ENCODE measurements at places on chromosomes 3 and 15. TPM values are rescaled to one million over a fixed set of nuclear protein-coding genes. Genes with fewer than 3 reads are reported as not detected.
A peak's percentile ranks its signal among the peaks of the same experiment; 100 is the strongest.

GRCh38 chr3:171416061-171416460, 44.1 kb downstream of the TNIK start:
- H3K36me3 ChIP-seq: no peaks in the 10 kb centered on the region
- DNase-seq: no peak
- H3K4me1 ChIP-seq: peaks cover 23% of the 10 kb centered on the region
- no peak overlapping the region for H3K4me3 ChIP-seq

DNA sequence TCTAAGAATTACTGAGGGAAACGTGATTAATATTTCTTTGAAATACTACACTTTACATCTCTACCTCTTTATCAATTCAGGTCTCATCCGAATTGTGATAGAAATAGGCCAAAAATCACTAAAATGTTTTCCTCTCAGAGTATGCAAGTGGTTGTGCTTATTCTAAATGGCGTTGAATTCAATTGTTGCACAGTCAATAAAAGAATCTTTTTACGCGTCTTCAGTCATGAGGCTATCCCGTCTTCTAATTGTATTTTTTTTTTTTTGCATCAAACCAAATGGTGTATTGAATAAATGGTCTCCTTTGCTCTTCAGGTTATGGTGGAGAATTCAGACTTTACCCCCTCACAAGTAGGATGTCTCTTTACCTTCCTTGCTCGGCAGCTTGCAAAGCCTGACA, 112.6 kb downstream of the VPS8 start:
- H3K27me3 ChIP-seq: no peaks in the 10 kb centered on the region
- H3K4me3 ChIP-seq: no peak overlapping the region
- H3K36me3 ChIP-seq: no peaks in the 10 kb centered on the region
- DNase-seq: no peak
- no peaks in the 10 kb centered on the region for H3K4me1 ChIP-seq

GRCh38 chr3:11096266-11097139, 57.8 kb upstream of the HRH1 start:
- H3K36me3 ChIP-seq: no peaks in the 10 kb centered on the region
- no peak overlapping the region for H3K27ac ChIP-seq
- H3K4me1 ChIP-seq: peaks cover 9% of the 10 kb centered on the region
- peak; percentile 77 for DNase-seq
- no peaks in the 10 kb centered on the region for H3K27me3 ChIP-seq
- H3K4me3 ChIP-seq: peak overlapping the region; percentile 12

DNA sequence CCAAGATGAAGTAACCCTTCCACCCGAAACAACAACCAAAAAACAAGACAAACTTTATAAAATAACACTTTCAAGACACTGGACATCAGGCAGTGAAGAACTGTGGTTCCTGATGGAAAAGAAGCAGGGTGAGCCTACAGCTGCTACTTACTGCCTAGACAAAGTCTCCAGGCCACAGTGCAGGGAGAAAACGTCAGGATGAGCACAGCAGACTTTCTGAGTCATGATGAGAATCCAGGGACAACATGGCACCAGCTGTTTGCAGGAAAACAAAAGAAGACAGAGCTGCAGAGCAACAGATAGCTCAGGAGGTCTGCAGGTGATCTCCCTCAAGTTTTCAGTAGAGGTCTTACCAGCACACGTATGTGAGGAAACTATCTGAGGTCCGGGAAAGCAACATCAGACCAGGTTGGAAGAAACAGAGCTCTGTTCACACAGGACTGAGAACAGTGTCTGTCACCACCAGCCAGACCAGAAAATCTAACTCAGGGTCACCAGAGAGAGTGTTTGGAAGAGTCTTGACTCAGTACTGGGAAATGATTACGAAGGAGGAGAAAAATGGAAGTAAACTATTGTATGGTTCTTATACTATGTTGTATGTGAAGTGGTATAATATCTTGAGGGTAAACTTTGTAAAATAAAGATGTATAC, 108.9 kb downstream of the ANO10 start:
- H3K27ac ChIP-seq: no peak overlapping the region
- H3K27me3 ChIP-seq: no peaks in the 10 kb centered on the region
- no peaks in the 10 kb centered on the region for H3K36me3 ChIP-seq
- H3K4me1 ChIP-seq: no peaks in the 10 kb centered on the region
- H3K4me3 ChIP-seq: no peak overlapping the region

BCL2A1 gene
- not detected for total RNA-seq

PLSCR4 gene
- total RNA-seq: 81.5 TPM

DNA sequence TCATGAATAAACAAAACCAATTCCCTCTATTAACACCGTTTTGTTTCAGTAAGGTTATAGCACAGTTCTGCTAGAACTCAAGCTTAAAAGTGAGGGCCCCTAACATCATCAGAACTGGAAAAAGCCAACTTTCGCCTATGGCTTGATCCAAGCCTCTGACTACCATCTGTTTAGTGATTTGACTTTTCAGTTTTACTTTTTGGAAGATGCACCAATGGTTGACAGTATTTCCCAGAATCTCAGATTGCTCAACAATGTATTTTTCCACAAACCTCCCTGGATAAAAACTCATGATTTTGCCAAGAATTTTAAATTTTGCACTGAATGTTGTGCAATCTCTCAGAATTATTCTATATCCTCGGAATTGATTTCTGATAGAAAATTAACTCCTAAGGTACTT, 190.7 kb downstream of the LSAMP start:
- H3K4me1 ChIP-seq: no peaks in the 10 kb centered on the region
- no peak for DNase-seq
- no peaks in the 10 kb centered on the region for H3K27me3 ChIP-seq
- no peak overlapping the region for H3K4me3 ChIP-seq
- no peak overlapping the region for H3K27ac ChIP-seq
- no peaks in the 10 kb centered on the region for H3K36me3 ChIP-seq

- DNase-seq: no peak
- no peak overlapping the region for H3K4me3 ChIP-seq
- no peaks in the 10 kb centered on the region for H3K27me3 ChIP-seq
- no peak overlapping the region for H3K27ac ChIP-seq
Measured at GRCh38 chr3:14413381-14414071, 11.1 kb downstream of the SLC6A6 start.

- no peaks in the 10 kb centered on the region for H3K4me1 ChIP-seq
- H3K36me3 ChIP-seq: no peaks in the 10 kb centered on the region
Measured at GRCh38 chr15:31458596-31459399, 132.2 kb downstream of the KLF13 start.

DNA sequence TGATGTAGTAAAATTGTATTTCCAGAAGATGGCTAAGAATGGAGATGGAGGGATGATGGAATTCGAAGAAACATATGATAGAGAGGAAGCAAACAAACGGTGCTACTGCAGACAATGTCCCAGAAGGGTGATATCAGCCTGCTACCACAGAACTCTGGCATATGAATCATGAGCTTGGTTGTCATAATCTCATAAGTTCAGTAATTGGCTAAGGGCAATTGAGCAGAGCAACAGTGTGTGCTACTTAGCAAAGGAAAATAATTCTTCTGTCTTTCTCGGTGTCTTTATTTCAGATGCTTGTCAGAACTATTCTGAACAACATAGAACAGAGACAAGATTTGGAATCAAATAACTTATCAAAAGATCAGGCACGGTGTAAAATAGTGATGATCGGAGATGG, 407.3 kb downstream of the GBE1 start:
- no peaks in the 10 kb centered on the region for H3K27me3 ChIP-seq
- H3K36me3 ChIP-seq: no peaks in the 10 kb centered on the region
- H3K4me3 ChIP-seq: no peak overlapping the region
- DNase-seq: no peak
- no peaks in the 10 kb centered on the region for H3K4me1 ChIP-seq

- no peak for DNase-seq
- H3K27me3 ChIP-seq: no peaks in the 10 kb centered on the region
- peaks cover 12% of the 10 kb centered on the region for H3K36me3 ChIP-seq
- no peak overlapping the region for H3K27ac ChIP-seq
- no peaks in the 10 kb centered on the region for H3K4me1 ChIP-seq
Measured at GRCh38 chr3:136336329-136337100, 86.4 kb downstream of the PCCB start.

GRCh38 chr15:84648539-84648938, 5.5 kb downstream of the WDR73 start:
- DNase-seq: no peak
- H3K4me3 ChIP-seq: no peak overlapping the region
- no peak overlapping the region for H3K27ac ChIP-seq
- no peaks in the 10 kb centered on the region for H3K27me3 ChIP-seq

GRCh38 chr3:186154641-186155040, 45.8 kb upstream of the ETV5 start:
- no peaks in the 10 kb centered on the region for H3K27me3 ChIP-seq
- H3K4me3 ChIP-seq: no peak overlapping the region
- H3K36me3 ChIP-seq: no peaks in the 10 kb centered on the region

DNA sequence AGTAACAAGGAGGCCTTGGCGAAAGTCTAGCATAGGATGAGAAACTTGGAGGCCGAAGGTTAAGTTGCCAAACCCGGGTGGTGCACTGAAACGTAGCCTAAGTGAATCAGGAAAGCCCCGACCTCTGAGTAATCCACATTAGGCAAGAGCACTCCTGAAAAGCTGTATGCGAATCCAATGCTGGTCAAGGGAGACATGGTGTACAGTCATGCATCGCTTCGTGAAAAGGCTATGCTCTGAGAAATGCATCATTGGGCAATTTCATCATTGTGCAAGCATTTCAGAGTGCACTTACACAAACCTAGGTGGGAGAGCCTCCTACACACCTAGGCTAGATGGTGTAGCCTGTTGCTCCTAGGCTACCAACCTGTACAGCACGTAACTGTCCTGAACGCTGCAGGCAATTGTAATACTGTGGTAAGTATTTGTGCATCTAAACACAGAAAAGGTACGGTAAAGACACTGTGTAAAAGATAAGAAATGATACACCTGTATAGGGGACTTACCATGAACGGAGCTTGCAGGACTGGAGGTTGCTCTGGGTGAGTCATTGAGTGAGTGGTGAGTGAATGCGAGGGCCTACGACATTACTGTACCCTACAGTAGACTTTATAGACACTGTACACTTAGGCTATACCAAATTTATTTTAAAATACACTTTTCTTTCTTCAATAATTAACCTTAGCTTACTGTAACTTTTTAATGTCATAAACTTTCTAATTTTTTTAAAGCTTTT, 222.5 kb downstream of the SHQ1 start:
- DNase-seq: no peak
- H3K27ac ChIP-seq: no peak overlapping the region
- H3K4me1 ChIP-seq: no peaks in the 10 kb centered on the region
- H3K27me3 ChIP-seq: no peaks in the 10 kb centered on the region
- H3K4me3 ChIP-seq: no peak overlapping the region

DNA sequence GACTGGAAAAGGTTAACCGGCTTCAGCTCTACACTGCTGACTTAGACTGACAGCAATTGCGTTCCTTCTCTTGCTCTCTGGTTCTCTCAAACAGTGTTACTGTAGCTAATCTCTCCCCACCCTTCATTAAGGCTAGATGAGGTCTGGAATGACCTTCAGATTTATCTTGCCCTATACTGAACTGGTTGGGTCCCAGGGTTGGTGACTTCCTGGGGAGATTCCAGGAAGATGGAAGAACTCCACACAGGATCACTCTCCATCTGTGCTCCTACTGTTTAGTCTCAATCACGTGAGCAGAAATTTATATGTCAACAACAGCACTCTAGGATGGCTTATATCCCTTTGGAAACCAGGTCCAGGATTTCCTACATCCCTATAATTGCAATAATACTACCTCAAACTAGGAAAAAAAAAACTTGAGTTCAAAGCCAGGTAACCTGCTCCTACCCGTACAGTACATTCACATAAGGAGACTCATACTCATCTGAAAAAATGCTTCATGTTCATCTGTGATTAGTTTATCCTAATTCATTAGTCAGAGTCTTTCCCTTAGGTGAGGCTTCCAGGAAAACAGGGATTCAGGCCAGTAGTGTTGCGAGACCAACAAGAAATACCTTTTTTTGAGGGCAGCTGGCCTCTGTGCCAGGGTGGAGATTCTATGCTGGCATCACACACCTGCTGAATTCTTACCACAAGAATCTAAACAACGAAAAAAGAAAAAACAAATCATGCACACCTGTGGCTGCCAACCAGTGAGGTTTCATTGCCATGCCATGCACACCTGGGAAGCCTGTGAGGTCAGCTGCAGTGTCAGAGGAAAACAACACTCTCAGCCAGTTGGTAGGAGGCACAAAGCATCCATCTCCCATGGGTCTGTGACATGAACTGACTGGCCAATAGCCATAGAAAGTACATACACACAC, 297.3 kb downstream of the MECOM start:
- no peaks in the 10 kb centered on the region for H3K36me3 ChIP-seq
- no peaks in the 10 kb centered on the region for H3K27me3 ChIP-seq
- no peak for DNase-seq

PIF1 gene
- total RNA-seq: 52.7 TPM

DNA sequence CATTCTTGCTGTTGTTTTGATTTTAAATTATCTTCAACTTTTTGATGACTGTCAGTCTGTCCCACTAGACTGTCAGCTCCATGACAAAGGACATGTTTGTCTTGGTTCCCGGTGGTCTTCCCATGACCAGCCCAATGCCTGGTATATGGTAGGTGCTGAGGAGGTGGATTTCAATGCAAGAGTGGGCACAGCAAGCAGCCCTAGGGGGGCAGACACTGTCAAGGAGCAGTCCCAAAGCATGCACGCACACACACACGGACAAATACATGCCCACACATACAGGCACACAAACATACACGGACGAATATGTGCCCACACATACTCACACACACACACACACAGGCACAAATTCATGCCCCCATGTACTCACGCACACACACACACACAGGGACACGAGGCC, 12.0 kb downstream of the KLF15 start:
- H3K27ac ChIP-seq: no peak overlapping the region
- no peaks in the 10 kb centered on the region for H3K36me3 ChIP-seq
- H3K4me1 ChIP-seq: no peaks in the 10 kb centered on the region
- H3K27me3 ChIP-seq: no peaks in the 10 kb centered on the region

GRCh38 chr3:132841621-132842020, 119.4 kb upstream of the NPHP3 start:
- H3K4me3 ChIP-seq: no peak overlapping the region
- DNase-seq: no peak
- H3K36me3 ChIP-seq: no peaks in the 10 kb centered on the region
- H3K4me1 ChIP-seq: no peaks in the 10 kb centered on the region
- no peak overlapping the region for H3K27ac ChIP-seq

DNA sequence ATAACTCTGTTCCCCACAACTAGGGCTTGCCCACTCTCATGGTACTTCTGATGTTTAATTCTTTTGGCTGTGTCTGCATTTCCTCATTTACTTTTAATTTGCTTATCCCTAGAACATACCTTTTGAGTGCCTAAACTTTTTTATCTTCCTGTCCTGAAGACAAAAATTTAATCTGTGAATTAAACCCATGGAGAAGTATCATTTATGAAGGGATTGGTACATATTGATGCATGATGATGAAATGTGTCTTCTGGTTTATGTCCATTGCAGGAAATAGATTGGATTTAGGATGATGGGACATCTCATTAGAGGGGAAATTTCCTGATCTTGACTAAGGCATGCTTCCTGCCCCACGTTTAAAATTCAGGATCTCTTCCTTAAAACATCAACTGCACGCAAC, 109.5 kb downstream of the PGPEP1L start:
- peak overlapping the region; percentile 99 for H3K27ac ChIP-seq
- no peaks in the 10 kb centered on the region for H3K27me3 ChIP-seq
- no peak overlapping the region for H3K4me3 ChIP-seq
- DNase-seq: no peak

CCR8 gene
- not detected for total RNA-seq

- H3K27me3 ChIP-seq: no peaks in the 10 kb centered on the region
- H3K4me3 ChIP-seq: no peak overlapping the region
- H3K27ac ChIP-seq: no peak overlapping the region
- no peak for DNase-seq
- H3K36me3 ChIP-seq: no peaks in the 10 kb centered on the region
Measured at GRCh38 chr15:83983634-83984458, 251.7 kb upstream of the GOLGA6L4 start.
